ENCODE measurements at places on chromosomes 2 and 18.

GRCh38 chr2:206084870-206085741, 868 bp downstream of the INO80D start:
- peak; percentile 21 for DNase-seq

GRCh38 chr18:58054041-58054781, 10.2 kb downstream of the NEDD4L start:
- peak; percentile 11 for DNase-seq

DNA sequence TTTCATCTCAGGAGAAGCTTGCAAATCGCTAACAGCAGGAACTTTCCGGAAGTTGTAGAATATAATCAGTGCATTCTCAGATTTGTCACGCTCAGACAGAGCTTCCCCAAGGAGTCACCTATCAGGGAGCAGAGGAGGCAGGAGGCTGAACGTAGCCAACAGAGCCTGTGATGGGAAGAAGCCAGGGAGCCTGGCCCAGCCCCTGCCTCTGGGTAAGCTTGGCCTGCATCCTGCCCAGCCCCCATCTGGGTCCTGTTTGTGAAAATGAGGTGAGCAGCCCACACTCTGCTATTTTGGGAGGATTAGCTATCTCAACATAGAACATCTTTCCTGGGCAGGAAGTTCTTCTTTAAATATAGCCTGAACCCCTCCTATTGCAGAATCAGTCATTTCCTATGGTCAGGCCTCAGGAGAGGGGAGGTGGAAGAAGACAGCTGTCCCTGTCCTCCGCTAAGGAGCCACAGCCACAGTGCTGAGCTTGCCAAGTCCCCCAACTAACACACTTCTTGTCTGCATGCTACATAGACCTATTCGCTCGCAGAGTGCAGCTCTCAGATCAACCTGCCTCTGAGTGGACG, 19.2 kb upstream of the PKDCC start:
- DNase-seq = no peak

DNA sequence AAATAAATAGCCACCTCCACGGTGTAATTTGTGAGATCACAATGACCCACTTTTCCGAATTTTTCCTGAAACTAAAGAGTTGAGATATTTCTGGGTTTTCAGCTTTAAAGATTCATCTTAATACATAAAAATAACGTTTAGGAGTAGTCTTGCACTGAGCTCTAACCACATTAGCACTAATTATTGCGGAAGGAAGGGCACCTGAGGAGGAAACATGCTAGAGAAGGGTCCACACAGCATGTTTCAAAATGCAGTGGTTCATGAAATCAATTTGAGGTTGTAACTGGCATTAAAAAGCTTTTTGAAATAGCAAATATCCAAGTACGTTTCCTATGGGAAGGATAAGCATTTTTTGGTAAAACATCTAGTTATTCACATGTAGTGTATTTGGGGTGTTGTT, 8.4 kb downstream of the INPP4A start:
- no peak for DNase-seq

GRCh38 chr2:10566018-10566417, 117.9 kb upstream of the ODC1 start:
- DNase-seq = no peak

- peak; percentile 81 for DNase-seq
These were observed 667 bp downstream of the TRIB2 start for GRCh38 chr2:12717191-12718014.

- no peak for DNase-seq
These were observed 32.6 kb downstream of the ABCA12 start for GRCh38 chr2:215105607-215106354.

GRCh38 chr2:217069263-217070042, 209.6 kb upstream of the TNP1 start:
- DNase-seq = no peak

GRCh38 chr2:28449488-28450395, 46.1 kb upstream of the PLB1 start:
- DNase-seq = no peak

GRCh38 chr18:11572201-11572600, 37.2 kb upstream of the SLC35G4 start:
- no peak for DNase-seq

DNA sequence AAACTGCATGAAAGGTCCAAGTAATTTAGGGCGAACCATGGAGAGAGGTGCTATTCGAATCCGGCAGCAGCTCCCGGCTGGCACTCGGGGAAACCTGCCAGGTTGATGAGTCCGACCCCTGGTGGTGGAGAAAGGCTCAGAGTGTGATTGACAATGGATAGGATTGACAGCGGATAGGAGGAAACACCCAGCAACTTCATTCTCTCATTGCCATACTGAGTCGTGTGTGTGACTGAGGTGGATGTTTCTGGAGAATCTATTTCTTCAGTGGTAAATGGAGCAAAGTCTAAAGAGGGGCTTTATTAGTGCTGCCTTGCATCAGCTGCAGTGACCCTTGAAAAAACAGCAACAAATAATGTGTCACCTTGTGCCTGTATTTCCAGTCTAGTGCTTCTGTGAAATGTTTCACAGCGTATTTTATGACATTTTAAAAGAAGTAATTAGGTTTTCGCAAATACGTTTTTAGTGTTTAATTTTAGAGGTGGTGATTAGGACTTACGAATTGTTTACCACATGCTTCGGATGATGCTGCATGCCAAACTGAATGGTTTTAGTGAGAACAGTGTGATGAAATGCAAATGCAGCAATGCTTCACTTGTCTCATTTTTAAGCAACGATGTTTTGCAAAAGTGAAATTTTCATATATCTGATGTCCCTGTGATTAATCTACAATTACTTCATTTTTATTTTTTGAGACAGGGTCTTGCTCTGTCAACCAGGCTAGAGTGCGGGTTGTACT, 102.0 kb downstream of the DCDC2C start:
- DNase-seq = no peak

Measured in fibroblast of gingiva (primary cell).